ENCODE measurements at places on chromosomes 4 and X.

DNA sequence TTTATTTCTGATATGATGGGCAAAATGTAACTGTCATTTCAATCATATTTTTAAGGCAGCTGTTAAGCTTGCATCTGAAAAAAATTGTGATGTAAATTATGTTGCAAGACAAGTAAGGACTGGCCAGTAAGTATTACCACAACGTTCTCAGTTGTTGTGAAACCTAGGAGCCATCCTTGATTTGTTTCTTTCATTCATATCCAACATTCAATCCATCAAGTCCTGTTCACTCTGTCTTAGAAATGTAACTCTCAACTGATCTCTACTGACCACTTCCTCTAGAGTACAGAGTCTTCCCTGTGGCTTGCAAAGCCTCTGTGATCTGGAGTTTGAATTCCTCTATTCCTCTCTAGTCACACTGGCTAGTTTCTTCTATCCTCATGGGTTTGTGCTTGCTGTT, 161.4 kb upstream of the MAD2L1 start:
- no peaks in the 10 kb centered on the region for H3K36me3 ChIP-seq
- H3K27ac ChIP-seq = no peak overlapping the region
- no peaks in the 10 kb centered on the region for H3K4me1 ChIP-seq
- DNase-seq = no peak

DNA sequence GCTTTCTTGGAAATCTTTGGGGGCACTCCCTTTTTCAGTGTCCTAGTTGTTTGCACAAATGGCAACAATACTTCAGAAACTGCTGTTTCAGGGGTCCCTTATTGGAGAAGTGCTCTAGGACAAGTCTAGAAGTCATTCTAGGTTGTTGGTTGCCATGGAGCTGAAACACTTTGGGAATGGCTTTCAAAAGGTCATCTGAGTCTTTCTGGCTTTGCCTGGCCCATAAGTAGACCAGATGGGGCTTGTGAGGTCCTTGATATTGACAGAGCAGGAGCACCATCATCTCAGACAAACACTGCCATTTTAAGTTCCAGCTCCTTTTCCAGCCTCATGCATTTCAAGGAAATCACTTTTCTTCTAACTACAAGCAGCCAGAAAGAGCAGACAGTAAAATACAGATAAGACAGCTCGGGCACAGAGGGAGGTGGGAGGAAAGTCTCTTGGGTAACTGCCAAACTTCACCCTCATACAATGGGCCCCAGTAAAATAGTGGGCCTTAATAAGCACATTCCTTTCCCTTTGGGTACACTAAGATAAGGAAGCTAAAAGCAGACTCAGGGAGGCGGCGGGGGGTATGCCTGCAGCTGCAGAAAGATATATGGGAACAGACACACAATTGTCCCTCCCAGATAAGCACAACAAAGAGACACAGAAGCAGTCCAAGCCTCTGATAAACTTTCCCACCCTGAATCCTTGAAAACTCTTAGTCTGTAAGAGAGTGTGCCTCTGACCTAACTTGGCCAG, 8.5 kb upstream of the NXF3 start:
- no peaks in the 10 kb centered on the region for H3K36me3 ChIP-seq
- no peak overlapping the region for H3K4me3 ChIP-seq
- no peak overlapping the region for H3K27ac ChIP-seq
- no peak for DNase-seq

DNA sequence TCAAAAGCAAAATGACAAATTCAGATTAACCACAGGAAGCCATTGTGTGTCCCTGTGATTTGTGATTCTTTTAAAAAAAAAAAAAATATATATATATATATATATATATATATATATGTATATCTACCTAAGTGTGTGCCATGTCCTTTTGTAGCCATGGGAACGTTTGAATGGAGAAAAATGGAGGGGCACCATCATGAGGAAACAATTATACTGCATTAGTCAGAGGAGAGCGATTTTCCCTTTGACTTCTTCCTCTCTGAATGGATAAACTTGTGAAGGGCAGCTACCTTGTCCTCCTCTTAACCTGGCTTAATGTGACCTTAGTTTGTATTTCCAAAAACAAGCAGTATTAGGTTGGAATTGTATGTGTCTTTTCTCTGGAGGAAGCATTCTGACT, 23.3 kb upstream of the CBLL2 start:
- H3K4me1 ChIP-seq = no peaks in the 10 kb centered on the region
- DNase-seq = no peak
- no peaks in the 10 kb centered on the region for H3K27me3 ChIP-seq

DNA sequence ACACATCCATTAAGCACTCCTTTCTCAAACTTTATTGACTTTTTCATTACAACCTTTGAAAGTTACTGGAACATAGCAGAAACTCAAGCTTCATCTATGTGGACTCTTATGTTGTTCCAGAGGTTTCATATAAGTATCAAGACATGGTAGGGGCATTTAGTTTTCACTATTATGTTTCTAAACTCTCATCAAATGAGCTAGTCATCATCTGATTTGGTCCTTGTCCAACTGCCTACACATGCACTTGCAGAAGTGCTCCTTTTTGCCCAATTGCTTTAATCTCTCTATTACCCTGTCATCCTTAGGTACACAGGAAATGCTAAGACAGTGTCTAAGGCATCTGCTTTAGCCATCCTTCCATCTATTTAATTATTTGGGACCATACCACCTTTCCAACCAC, 42.2 kb upstream of the EPGN start:
- H3K36me3 ChIP-seq = no peaks in the 10 kb centered on the region
- no peak for DNase-seq
- no peaks in the 10 kb centered on the region for H3K27me3 ChIP-seq
- peaks cover 22% of the 10 kb centered on the region for H3K4me1 ChIP-seq

- no peak for DNase-seq
- no peaks in the 10 kb centered on the region for H3K27me3 ChIP-seq
- no peak overlapping the region for H3K4me3 ChIP-seq
Observed at GRCh38 chrX:19360903-19361302, 17.2 kb downstream of the PDHA1 start.

DNA sequence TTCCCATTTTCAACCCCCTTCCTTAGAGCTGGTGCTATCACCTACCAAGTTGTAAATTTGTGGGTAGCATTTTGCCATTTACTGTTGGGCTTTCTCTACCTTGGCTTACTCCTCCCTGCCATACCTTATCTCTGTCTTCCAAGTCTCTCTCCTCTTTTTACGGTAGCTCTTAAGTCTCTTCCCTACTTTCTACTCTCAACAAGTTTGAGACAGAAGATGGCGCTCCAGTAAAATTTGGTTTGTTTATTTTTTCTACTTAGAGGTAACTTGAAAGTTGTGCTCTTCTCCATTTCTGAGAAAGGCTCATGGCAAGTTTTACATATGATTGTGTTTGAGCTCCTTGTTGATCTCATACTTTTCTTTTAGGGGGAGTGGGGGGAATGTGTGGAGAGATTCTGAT, 1508.1 kb downstream of the TECRL start:
- H3K4me1 ChIP-seq = no peaks in the 10 kb centered on the region
- DNase-seq = no peak
- H3K4me3 ChIP-seq = no peak overlapping the region
- H3K27me3 ChIP-seq = no peaks in the 10 kb centered on the region
- no peak overlapping the region for H3K27ac ChIP-seq

DNA sequence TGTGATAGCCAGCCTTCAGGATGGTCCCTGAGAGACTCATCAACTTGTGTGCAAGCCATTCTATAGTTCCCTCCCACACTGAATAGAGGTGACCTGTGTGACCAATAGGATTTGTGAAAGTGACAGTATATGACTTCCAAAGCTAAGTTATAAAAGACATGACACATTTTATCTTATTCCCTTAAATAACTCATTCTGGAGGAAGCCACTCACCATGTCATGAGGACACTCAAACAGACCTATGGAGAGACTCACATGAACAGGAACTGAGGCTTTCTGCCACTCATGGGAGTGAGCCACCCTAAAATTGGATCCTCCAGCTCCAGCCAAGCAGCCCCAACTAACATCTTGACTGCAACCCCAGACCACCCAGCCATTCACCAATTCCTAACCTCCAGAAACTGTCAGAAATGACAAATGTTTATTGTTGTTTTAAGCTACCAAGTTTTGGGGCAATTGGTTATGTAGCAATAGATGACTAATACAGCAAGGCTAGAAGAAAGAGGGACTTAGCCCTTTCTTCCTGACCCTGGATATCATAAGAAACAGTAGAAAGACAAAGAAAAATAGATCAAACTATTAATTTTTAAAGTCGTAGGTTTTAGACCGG, 9.0 kb upstream of the CHIC2 start:
- H3K4me1 ChIP-seq = no peaks in the 10 kb centered on the region
- no peak overlapping the region for H3K4me3 ChIP-seq
- no peaks in the 10 kb centered on the region for H3K36me3 ChIP-seq
- DNase-seq = no peak
- H3K27ac ChIP-seq = no peak overlapping the region

DNA sequence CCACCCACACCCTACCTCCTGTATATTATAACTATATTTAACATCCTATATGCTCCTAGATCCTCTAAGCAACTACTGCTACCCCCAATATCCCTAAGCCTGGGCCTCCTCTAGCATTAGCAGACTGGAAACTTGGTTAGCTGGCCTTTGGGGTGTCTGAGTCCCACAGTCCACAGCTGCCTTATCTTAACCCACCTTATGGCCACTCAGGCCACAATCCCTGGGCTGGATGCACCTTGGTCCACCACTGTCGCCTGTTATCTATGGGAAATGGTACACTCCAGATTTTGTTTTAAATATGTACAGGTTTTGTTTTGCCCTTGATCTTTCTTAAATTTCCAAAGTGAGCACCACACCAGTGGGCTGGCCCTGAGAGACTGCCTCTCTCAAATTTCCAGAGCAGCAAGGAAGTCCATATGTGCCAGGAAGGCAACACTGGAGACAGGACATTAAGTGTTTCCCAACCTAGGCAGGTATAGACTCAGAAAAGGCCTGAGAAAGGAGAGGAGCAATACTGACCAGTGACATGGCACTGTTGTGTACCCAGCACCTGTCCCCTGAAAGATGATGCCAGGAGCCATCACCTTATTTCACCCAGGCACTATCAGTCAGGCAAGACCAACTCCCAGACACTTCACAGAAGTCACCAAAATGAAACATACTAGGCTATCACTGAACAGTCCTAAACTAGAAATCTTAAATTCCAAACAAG, 921 bp downstream of the PFKFB1 start:
- no peaks in the 10 kb centered on the region for H3K27me3 ChIP-seq
- no peak overlapping the region for H3K4me3 ChIP-seq
- DNase-seq = no peak
- no peaks in the 10 kb centered on the region for H3K4me1 ChIP-seq
- no peaks in the 10 kb centered on the region for H3K36me3 ChIP-seq

DNA sequence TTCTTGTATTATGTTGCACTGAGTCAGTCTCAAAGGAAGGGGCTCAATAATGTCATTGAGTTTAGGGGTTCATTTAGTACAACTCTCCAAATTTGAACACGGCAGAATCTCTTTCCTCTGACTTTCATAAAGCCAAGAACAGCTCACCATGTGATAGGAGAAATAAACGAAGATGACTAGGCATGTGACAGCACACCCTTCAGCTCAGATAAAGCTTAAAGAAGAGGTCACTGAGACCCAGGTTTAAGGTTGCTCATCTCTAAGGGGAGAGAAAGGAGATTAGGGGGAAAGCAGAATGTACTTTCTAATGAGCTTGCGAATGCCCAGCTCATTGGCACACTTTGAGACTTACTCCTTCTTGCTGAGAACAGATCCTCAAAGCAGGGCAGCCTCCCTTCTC, 89.0 kb downstream of the PLAC1 start:
- H3K4me3 ChIP-seq = no peak overlapping the region
- no peak overlapping the region for H3K27ac ChIP-seq
- no peak for DNase-seq

DNA sequence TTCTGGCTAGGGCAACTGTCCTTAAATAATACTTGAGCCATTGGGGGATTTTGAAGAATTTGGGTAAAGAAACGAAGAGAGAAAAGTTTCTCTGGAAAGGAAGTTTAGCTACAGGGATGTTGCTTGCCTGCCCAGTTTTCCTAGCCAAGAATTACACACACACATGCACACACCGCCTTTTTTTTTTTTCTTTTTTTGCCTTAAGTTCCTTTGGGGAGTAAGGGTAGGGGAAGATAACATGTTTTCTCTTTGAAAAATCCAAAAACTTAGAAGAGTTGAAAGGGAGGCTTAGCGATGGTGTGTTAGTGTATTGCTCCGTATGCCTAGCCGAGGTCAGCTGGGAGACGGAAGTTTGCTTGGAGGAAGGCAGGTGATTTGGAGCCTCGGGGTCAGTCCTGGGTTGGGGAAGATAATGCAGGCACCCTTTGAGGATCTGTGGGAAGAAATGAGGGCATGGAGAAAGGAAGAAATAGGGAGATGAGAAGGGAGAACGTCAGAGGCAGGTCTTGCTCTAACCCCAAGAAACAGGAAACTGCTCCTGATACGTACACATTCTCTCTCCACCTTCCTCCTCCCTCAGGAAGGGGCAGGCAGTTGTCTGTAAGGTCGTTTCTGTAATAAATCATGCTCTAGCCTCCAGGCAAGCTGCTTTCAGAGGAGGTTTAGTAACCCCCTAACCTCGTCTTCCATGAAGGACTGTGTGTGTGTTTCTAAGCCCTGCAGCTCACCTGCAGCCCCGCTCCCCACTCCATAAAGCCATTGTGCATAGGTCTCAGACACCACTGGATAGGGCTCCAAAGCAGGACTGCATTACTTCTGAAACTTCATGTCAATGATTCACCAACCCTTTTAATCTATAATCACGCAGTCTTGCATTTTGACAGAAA, 10.5 kb downstream of the KLF3 start:
- H3K36me3 ChIP-seq = no peaks in the 10 kb centered on the region
- no peaks in the 10 kb centered on the region for H3K27me3 ChIP-seq
- no peak for DNase-seq
- peaks cover 56% of the 10 kb centered on the region for H3K4me1 ChIP-seq
- no peak overlapping the region for H3K4me3 ChIP-seq

GRCh38 chr4:153242839-153243324, 38.6 kb downstream of the TRIM2 start:
- no peaks in the 10 kb centered on the region for H3K36me3 ChIP-seq
- no peaks in the 10 kb centered on the region for H3K27me3 ChIP-seq
- no peak overlapping the region for H3K27ac ChIP-seq
- no peak for DNase-seq

- no peaks in the 10 kb centered on the region for H3K4me1 ChIP-seq
- no peak within 1 kb of the TSS for H3K4me3 ChIP-seq
- H3K27ac ChIP-seq = no peak within 1 kb of the TSS
- DNase-seq = no peak
- no peaks in the 10 kb centered on the region for H3K27me3 ChIP-seq
Observed at GRCh38 chr4:81214881-81215868, at the start of gene PRKG2. TSS of gene PRKG2 (minus strand) at chr4:81215222. CDS start at chr4:81205047, 10,175 bp downstream.

- DNase-seq = no peak
- H3K27me3 ChIP-seq = no peaks in the 10 kb centered on the region
- H3K36me3 ChIP-seq = no peaks in the 10 kb centered on the region
- no peak overlapping the region for H3K4me3 ChIP-seq
- H3K27ac ChIP-seq = no peak overlapping the region
- no peaks in the 10 kb centered on the region for H3K4me1 ChIP-seq
Observed at GRCh38 chr4:189162073-189162789, 778.4 kb upstream of the FRG1 start.

All from MM.1S (cell line).